ENCODE measurements at places on chromosomes 2 and 18.

- no peak for DNase-seq
Measured at GRCh38 chr2:84297155-84297554, 161.9 kb downstream of the SUCLG1 start.

GRCh38 chr2:37356299-37356698 is 11.9 kb downstream of the QPCT start:
- DNase-seq = no peak

DNA sequence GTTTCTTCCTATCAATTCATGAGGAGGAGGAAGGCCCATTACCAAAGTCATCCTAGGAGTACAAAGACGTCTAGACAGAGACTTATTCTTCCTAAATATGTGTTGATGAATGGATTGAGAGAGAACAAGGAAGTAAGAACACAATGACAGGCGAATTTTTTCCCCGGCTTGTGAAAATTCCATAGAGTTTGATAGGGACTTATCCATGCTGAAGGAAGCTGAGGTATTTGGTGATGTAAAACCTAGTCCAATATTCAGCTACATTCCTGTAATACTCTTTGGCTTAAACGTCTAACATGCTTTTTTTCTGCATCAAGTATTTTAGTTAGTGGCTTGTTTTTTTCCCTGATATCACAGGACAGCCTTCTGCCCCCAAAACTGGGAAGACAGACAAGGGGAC is 121.9 kb upstream of the MYT1L start:
- DNase-seq = no peak

DNA sequence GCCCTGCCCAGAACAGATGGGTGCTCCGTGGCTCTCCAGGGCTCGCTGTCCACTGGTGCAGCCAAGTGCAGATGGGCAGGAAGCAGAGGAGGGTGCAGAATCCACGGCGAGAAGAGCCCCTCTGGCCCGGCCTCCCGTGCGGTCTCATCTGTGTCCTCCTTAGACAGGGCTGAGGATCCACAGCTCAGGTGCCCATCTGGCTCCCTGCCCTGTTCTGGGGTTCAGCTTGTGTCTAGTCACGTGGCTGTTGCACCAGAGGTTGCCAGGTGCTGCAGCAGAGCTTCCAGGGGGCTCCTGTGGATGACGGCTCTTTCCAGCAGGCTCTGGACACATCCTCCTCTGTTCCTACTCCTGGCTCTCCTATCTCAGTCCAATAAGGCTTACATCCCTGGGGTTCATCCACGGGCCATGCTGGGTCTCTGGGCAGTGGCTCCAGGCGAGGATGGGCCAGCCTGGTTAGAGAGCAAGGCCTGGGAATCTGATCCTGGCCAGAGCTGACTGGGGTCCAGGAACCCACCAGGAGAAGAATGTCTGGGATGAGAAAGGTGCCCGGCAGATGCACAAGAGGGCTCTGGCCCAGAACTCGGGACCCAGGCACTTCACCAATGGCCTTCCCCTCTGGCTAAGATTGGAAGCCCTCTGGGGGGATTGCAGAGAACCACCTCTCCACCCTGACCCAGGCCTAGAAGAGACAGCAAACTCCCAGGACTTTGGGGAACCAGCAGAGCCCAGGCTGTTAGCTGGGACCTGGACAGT is 116.3 kb upstream of the ID2 start:
- no peak for DNase-seq

- DNase-seq = no peak
Measured at GRCh38 chr2:67825476-67825875, 237.3 kb downstream of the C1D start.

DNA sequence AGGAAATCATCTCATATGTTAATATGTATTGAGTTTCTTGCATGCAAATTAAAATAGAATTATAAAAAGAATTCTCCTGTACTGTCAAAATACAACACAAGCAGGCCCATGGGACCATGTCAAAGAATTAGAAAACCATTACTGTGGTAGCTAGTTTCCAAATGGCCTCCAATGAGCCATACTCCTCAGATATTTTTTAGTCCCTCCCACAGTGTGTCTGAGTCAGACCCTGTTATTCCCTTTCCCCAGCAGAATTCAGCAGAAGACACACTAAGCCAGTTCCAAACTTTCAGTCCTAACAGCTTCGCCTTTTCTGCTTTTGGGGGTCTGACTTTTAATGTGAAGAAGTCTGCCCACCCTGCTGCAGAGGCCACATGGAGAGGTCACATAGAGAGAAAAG is 86.7 kb downstream of the FIGN start:
- DNase-seq = no peak

DNA sequence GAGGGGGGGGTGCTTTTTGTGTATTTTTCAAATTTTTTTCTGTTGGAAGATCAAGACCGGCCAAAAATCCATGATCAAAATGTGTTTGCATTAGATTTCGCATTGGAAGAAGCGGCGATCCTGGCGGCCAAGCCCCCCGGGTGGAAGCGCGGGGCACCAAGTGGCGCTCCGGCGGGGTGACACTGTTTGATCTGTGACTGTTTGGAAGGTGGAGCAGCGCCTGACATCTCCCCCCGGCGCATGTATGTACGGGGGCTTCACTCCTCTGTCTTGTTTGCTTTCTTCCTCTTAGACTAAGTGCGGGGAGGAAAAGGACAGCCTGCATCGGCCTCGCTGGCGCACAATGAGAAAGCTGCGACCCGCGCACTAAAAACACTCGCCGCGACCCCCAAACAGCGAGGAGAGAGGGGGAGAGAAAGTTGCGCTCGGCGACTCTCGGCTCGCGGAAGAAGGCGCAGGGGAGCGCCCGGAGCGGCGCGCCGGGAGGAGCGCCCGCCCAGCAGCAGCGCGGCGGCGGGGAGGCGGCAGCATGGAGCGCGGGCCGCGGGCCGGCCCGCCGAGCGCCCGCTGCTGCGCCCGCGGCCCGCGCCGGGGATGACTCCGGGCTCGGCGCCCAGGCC is 515 bp downstream of the TSHZ1 start:
- peak; percentile 62 for DNase-seq

Data from NCI-H1417 treated with DMSO at 0.1 percent for 48 hours (cell line).